Activated CD4-positive, alpha-beta T cell treated with anti-CD3 and anti-CD28 coated beads, Interleukin-2, amount 10 ng/mL, durations not matched to agents 7 days and 5 days (primary cell): ENCODE measurements at places on chromosomes 7 and 10.

DNA sequence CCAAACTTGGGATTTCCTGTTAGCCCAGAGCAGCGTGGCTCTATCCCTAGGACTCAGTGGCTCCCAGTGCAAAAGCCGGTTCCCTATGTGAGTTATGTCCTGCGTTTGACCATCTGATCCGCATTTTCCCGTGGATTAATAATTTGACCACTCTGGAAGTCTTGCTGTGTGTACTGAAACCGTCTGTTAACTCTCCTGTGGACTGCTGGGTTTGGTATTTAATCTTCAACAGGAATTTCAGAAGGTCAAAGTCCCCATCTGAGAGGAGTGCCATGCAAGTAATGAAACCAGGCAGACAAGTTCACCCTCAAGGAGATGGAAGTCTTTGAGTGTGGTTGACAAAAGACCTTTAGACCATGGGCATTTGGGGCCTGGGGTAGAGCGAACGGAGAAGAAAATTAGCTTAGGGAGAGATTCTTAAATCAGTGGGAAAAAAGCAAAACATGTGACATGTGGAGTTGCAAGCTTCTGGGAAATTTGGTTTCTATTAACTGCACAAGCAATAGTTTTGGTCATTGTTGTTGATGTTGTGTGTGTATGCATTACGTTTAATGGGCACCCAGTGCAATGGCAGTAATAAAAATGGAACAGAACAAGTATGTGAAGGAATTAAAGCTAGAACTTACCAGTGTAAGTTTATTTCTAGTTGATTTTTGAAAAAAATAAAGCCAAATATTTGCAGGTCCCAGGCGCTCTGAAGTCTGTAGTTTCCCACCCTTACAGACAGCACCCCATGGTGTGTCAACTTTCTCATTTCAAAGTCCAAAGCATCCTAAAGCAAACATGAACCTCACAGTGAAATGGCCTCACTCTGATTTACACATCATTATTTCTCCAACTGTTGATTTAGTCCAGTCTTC lies 38.2 kb downstream of the LYZL1 start:
- no peak for DNase-seq

GRCh38 chr10:130499541-130499940 lies 363.4 kb downstream of the GLRX3 start:
- no peak for DNase-seq

- DNase-seq: no peak
Measured at GRCh38 chr10:5151076-5151475, 33.9 kb downstream of the AKR1C8 start.

- DNase-seq: no peak
Measured at GRCh38 chr10:60207894-60208293, 181.8 kb downstream of the ANK3 start.

DNA sequence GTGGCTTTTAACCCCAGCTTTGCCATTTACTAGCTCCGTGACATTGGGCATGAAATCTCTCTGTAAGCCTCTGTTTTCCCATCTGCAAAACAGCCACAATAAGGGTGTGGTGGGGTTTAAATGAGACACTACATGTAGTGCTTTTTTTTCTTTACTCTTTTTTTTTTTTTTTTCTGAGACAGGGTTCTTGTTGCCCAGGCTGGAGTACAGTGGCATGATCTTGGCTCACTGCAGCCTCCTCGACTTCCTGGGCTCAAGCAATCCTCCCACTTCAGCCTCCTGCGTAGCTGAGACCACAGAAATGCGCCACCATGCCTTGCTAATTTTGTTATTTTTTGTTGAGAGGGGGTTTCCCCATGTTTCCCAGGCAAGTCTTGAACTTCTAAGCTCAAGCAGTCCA lies 8.3 kb upstream of the DENND10 start:
- no peak for DNase-seq
